ENCODE measurements at places on chromosomes 2 and 18. TPM values are rescaled to one million over a fixed set of nuclear protein-coding genes. Genes with fewer than 3 reads are reported as not detected.

CCDC178 gene
- not detected for polyA plus RNA-seq

ZNF513 gene
- 6.3 TPM for polyA plus RNA-seq

PLCL1 gene
- polyA plus RNA-seq, result 5.5 TPM

TRIM43 gene
- not detected for polyA plus RNA-seq

LYPD6B gene
- not detected for polyA plus RNA-seq

ARHGAP25 gene
- 37.1 TPM for polyA plus RNA-seq

LIMS4 gene
- 4.6 TPM for polyA plus RNA-seq

EPB41L5 gene
- 2.9 TPM for polyA plus RNA-seq

MROH2A gene
- polyA plus RNA-seq, result not detected

TXNDC2 gene
- polyA plus RNA-seq, result not detected

C1GALT1C1L gene
- not detected for polyA plus RNA-seq

NEU2 gene
- polyA plus RNA-seq, result not detected

ABCG5 gene
- polyA plus RNA-seq, result not detected

C2orf78 gene
- polyA plus RNA-seq, result not detected

DNPEP gene
- polyA plus RNA-seq, result 73.3 TPM

DYNC1I2 gene
- polyA plus RNA-seq, result 31.2 TPM

TRMT61B gene
- 24.3 TPM for polyA plus RNA-seq

IL36B gene
- not detected for polyA plus RNA-seq

RNPEPL1 gene
- polyA plus RNA-seq, result 13.6 TPM

L3MBTL4 gene
- polyA plus RNA-seq, result not detected

VIT gene
- polyA plus RNA-seq, result not detected

RIT2 gene
- polyA plus RNA-seq, result not detected

B3GNT7 gene
- not detected for polyA plus RNA-seq

FOXI3 gene
- polyA plus RNA-seq, result not detected

REL gene
- polyA plus RNA-seq, result 12.3 TPM

MORN2 gene
- 2.8 TPM for polyA plus RNA-seq

NAT8 gene
- polyA plus RNA-seq, result not detected

UGT1A9 gene
- polyA plus RNA-seq, result not detected

POTEI gene
- not detected for polyA plus RNA-seq

CFAP53 gene
- polyA plus RNA-seq, result 0.13 TPM

NT5C1B gene
- 0.47 TPM for polyA plus RNA-seq

NDUFV2 gene
- 213 TPM for polyA plus RNA-seq

FAM110C gene
- polyA plus RNA-seq, result 0.26 TPM

MTX2 gene
- 24.6 TPM for polyA plus RNA-seq

UGT1A1 gene
- not detected for polyA plus RNA-seq

All from CD4-positive, alpha-beta memory T cell (primary cell).